ENCODE measurements at places on chromosomes 5 and 9.
A peak's percentile ranks its signal among the peaks of the same experiment; 100 is the strongest.

DNA sequence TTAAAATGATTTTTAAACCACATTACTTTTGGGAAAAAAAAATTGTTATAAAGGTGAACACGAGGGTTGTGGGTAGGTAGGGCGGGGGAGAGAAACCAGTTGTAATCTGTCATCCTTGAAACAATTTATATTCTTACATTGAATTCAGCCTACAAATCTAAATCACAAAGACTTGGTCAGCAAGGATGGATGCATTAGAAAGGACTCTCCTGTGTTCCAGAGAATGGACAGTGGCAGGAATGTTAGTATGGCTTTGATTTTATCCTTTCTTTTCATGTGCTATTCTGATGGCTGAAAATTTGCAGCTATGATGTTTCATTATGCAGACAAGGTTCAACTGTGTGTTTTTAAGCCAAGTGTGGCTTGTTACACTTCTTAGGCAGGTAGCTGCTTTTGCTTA, 234.7 kb downstream of the SLF1 start:
- no peak for DNase-seq

- DNase-seq, result no peak
Measured at GRCh38 chr5:67346611-67347010, 150.0 kb upstream of the CD180 start.

GRCh38 chr5:126483156-126483555, 59.9 kb downstream of the GRAMD2B start:
- DNase-seq, result no peak

GRCh38 chr5:7888901-7889300, 20.0 kb downstream of the MTRR start:
- DNase-seq, result no peak

DNA sequence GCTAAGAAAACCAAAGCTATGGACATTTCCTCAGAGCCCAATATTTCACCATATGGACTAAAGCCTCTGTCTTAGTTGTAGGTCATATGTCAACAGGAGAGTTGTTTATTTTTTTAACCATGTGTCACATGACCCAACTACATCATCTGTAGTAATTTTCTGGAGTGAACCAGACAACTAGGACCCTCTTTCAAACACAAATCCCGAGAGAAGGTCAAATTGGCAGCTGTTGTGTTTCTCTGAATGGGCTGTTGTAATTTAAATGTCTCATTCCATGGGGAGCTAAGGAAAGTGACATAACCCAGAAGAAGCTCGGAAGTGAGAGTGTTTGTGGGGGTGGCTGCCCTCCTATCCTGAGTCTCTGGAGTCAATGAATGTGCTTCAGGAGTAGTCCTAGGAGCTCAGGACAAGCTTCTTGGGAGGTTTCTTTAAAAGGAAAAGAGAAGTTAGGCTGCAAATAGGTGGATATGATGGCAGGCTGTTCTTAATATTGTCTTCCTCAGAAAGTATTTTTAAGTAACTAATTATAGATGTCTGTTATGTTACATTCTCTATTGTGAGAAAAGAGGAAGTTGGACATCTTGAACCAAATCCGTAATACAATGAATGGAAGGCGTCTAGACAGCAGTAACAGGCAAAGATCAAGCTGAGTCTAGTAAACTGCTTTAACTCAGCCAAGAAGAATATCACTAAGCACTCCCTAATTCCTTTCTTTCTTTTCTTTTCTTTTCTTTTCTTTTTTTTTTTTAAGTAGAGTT, 50.1 kb downstream of the TMEM167A start:
- no peak for DNase-seq

DNA sequence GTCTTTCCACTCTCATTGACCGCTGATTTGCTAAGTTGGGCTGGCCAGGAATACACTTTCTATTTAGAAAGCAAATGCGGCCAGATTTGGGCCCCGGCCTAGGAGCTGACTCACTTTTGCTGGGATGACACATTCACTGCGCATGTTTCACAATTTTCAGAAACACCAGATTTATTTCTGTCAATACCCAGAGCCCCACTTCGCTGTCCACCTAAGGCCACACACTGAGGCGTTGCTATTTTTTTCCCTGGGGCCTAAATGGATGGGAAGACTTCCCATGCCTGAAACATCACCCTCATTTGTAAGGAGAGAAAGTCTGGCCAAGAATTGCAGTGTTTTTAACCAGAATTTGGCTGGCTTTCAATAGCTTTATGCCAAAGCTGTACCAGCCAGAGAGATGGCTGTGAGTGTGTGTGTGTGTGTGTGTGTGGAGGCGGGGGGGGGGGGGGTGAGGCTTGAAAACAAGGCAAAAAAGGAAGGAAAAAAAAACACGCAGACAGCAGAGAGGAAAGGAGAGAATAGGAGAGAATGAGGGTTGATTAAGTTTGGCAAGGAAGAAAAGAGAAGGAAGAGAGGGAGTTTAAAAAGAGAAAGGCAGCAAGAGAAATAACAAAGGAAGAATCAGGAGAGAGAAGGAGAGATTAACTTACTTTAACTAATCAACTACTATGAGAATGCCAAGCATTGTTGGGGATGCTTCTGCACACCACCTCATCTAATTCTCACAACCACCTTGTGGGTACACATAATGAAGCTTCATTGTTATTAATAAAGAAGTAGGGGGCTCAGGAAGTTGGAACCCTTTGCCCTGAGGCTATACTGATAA, 261.4 kb upstream of the KLF4 start:
- DNase-seq, result peak; percentile 98

DNA sequence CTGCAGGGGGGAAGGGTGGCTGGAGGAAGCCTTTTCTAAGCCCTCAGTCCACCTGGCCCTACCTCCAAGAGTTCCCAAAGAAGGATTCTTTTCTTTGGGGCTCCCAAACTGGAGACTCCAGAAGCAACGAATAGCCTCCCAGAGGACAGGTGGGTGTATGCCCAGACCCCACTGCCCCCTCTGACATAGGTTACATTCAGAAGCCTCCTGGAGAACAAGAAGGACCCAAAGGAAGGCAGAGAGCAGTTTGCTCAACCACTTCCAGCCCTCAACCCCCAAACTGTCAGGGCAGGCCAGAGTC, 10.3 kb downstream of the HK3 start:
- no peak for DNase-seq

DNA sequence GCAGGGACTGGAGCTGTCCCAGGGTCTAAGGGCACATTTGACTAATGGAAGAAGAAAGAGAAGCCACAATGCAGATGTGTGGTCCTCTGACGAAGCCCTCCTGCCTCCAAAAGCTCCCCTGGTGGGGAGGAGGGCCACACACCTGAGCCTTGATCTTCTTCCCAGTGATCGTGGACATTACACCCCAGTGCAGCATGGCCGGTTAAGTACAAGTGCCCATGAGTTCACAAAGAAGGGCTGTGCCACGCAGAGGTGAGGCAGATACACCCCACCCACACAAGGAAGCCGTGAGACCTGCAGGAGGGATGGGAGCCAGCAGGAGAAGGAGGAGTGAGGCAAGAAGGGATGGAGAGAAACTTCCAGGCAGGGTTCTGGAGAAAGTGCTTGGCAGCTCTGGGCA, 199.0 kb upstream of the MVB12B start:
- DNase-seq, result no peak

GRCh38 chr5:130871346-130872086, 293.5 kb downstream of the HINT1 start:
- DNase-seq, result peak; percentile 33

GRCh38 chr9:107222020-107222522, 61.0 kb upstream of the RAD23B start:
- peak; percentile 80 for DNase-seq

GRCh38 chr5:42930934-42931333, 109.2 kb downstream of the ANXA2R start:
- DNase-seq, result no peak

Measured in brain microvascular endothelial cell (primary cell).